ENCODE measurements at places on chromosomes 4 and X.
A peak's percentile ranks its signal among the peaks of the same experiment; 100 is the strongest.

DNA sequence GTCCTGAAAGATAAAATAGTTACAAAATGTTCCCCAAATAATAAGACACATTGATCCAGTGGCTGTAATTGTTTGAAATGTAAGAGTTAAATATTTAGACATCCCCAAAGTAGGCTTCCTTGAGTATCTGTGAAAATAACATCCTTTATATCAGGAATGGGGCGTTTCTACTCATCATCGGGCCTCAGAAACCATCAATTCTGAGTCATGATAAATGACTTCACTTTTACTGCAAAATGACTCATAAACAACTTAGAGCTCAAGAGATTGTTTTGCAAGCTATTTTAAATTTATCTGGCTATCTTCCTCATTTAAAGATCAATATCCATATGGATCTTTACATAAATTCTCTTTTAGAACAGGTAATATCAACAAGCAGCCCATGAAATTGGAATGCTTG lies 369.4 kb upstream of the CNKSR2 start:
- no peak for DNase-seq

GRCh38 chr4:72207196-72207595 lies 175.4 kb downstream of the NPFFR2 start:
- DNase-seq, result no peak

GRCh38 chr4:87007528-87008446 lies 73.0 kb downstream of the AFF1 start:
- DNase-seq, result no peak

GRCh38 chrX:28888416-28888815 lies 301.2 kb downstream of the IL1RAPL1 start:
- peak; percentile 22 for DNase-seq

- DNase-seq, result no peak
Observed at GRCh38 chr4:14419516-14419915, 582.8 kb upstream of the CPEB2 start.

GRCh38 chrX:101229170-101229569 lies 9.6 kb downstream of the DRP2 start:
- peak; percentile 78 for DNase-seq

DNA sequence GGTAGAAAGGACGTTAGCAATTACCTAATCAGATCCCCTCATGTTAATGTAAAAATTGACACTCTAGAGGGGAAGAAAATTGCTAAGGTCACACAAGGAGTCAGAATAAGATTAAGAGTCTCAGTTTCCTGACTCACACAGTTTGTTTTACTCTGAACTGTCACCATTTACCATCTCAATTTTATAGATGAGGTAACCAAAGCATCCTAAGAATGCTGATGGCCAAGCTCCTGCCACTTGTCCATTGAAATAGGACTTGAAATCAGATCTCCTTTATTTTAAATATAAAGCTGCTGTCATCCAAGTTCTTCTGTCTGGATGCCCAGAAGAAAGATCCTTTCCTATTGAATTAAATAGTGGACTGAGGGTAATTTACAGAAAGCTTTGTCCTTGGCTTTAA lies 114.8 kb upstream of the VAMP7 start:
- no peak for DNase-seq

GRCh38 chrX:136856551-136856950 lies 24.0 kb downstream of the RBMX start:
- no peak for DNase-seq

DNA sequence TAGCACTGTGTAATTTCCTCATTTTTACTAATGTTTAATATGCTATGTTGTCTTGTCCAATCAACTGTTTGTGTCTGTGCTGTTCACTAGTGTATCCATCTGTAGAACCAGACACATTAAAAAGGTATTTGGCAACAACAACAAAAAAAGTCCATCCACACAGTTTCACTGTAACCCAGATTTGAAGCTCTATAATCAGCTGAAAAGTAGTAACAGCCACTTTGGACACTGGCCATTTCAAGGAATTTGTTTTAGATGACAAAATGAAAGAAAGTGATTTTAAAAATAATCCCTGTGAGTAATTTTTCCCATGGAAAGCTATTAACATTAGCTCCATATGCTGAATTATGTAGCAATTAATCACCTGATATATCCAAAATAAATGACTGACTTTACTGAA lies 2.2 kb upstream of the FBXL5 start:
- no peak for DNase-seq

DNA sequence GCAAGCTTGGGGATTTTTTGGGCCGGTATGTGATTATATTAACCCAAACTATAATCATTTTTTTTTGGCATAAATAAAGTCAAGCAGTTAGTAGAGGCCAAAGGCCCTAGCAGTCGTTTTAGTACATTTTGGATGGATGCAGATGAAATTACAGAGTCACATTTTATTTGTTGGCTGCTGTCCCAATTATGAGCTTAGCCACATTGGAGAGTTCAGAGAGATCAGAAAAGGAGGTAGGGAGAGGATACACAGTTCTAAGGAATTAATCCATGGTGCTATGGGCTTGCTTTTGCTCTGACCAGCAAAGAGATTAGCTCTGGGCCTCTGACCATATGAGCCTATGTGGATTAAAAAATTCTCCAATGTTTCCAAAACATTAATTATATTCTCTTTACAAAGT lies 395.1 kb downstream of the RAPGEF2 start:
- no peak for DNase-seq

DNA sequence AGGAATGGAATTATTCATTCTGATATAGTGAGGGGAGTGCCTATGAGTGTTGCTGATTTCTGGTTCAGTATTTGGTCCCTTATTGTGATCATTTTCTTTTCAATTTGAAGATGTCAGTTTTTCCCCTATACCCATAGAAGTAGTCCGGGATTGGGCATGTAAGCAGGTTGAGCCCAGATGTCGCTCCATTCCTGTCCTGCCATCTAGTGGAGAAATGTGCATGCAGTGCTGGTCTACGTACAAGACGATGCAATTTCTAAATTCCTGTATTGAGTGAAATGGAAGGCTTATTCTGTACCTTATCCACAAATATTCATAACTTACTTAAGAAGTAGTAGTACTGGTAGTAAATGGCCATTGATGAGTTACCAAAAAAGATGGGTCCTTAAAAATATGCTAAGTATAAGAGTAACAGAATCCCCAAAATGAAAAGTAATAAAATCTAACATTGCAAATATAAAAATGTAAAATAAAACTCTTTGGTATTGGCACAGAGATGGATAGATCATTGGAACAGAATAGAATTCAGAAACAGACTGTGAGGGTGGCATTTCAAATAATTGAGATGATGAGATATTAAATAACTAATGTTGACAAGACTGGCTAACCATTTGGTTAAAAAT lies 60.9 kb downstream of the UGT8 start:
- DNase-seq, result peak; percentile 24

GRCh38 chr4:107712236-107712635 lies 7.8 kb downstream of the PAPSS1 start:
- no peak for DNase-seq

DNA sequence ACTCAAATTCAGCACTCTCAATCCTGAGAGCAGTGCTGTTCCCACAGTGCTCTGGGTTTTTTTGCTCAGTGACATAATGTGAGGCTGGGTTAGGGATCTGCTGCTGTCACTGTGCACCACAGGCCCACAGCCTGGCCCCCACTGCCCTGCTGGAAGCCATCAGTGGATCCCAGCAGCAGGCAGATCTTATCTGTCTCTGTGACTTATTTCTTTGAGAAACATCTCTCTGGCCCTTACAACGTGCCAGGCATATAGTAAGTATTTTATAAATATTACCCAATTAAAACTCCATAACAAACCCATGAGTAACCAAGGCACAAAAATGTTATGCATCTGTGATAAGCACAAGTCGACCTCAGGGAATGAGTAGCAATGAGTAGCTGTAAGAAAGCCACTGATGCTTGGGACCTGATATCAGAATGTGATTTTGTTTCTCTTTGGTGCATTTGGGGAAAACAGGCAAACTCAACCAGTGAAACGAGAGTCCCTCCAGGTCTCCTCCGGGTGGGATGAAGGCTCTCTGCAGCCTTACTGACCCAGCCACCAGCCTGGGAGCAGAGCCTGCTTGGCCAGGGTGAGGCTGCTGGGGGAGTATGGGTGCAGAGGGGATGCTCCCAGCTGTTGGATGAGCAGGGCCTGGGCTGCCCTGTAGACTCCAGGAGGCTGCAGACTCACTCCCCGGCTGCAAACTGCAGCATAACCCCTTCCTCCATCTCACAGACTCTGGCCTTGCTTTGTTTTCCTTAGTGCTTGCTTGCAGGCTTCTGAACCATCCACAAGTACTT lies 172.7 kb upstream of the LNX1 start:
- DNase-seq, result no peak

DNA sequence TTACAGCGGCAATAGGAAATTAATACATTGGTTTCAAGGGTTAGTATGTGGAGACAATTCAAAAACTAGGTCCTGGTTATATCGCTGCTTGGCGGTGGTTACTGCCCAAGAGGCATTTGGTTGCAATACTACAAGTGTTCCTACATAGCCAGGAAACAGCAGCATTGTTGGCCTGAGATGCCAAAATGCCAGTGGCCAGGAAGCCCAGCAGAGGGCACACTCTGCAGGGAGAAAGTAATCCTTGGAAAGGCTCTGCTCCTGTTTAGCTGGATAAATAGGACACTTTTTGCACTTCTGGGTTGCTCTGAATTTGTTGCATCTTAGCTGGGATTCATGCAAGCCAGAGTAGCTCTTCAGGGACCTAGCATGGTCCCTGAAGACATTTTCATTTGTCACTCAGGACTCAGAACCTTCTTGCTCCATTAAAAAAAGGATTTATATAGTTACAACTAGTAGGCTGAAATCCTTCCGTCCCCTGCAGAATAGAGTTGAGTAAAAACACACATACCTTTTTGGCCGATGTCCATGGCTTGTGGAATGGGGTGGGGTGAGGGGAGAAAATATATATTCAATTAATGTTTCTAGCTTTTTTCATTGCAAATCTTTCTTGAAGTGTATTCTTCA lies 8.1 kb upstream of the GPR119 start:
- no peak for DNase-seq

- no peak for DNase-seq
Observed at GRCh38 chr4:69748173-69748572, 12.2 kb downstream of the SULT1B1 start.

- DNase-seq, result no peak
Observed at GRCh38 chr4:1822568-1823544, 29.8 kb downstream of the FGFR3 start.

DNA sequence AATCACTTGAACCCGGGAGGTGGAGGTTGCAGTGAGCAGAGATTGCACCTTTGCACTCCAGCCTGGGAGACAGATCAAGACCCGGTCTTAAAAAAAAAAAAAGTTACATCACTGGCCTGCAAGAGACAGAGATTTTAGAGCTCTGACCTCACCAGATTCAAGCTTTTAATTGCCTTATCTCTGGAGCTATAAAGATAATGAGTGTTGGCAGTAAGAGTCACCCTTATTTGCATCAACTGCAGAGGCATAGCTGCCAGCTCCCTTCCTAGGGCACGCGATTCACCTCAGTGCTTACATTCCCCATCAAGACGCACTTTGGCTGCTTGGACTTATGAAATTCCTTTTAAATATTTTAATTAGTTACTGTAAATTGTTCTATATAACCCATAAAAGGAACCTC lies 12.5 kb upstream of the SPATA4 start:
- no peak for DNase-seq

DNA sequence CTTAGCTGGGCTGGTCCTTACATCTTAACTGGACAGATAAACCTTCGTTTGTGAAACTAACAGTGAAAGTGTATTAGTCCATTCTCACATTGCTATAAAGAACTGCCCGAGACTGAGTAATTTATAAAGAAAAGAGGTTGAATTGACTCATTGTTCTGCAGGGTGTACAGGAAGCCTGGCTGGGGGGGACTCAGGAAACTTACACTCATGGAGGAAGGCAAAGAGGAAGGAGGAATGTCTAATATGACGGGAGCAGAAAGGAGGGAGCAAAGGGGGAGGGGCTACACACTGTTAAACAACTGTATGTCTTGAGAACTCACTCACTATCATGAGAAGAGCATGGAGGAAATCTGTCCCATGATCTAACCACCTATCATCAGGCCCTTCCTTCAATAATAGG lies 1566.5 kb upstream of the PCDH7 start:
- DNase-seq, result no peak

DNA sequence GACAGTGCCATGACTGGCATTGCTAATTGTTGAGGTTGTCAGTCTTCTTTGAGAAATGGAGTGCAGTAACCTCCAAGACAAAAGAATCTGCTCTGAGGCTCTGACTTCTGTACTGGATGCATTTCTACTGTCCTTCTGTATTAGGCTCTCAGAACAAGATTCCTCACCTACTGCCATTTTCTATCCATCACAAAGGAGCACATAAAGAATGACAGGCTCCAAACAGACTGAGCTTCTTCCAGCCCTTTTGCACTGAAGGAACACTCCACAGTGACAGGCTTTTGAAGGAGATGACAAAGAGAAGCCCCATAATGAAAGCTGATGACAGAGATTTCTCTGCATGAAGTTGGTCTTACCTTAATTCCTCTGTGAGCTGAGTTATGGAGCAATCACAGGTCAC lies 162.2 kb downstream of the PCDH19 start:
- DNase-seq, result no peak

DNA sequence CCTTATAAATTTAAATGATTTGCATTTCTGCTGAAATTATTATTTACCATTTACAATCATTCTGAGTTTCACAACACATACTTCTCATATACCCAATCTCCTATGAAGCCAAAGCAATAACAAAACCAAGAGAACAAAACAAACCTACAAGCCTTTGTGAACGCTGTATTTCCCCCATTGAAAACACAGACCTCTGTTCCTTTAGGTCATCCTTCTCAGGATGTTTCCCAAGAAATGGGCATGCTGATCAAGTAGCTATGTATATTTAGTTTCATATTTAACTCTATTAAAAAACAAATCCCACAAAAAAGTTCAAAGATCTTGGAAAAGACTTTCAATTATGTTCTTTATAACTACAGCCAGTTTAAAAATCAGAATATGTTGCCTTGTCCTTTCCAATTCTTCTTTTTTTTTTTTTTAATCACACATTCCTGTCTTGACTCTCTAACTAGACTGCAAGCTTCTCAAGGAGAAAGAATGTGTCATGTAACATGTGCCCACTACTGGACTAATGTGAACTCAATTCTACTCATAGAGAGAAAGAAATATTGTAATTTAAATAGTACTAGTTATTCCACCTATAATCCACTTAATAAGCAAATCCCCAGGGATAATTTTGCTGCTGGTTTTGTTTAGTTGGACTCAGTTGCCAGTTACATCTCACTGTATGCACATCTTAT lies 84.3 kb upstream of the PRSS48 start:
- DNase-seq, result no peak

- no peak for DNase-seq
Observed at GRCh38 chr4:71151054-71151453, 157.6 kb downstream of the DCK start.

- DNase-seq, result no peak
Observed at GRCh38 chr4:169154121-169154520, 116.6 kb downstream of the SH3RF1 start.

DNA sequence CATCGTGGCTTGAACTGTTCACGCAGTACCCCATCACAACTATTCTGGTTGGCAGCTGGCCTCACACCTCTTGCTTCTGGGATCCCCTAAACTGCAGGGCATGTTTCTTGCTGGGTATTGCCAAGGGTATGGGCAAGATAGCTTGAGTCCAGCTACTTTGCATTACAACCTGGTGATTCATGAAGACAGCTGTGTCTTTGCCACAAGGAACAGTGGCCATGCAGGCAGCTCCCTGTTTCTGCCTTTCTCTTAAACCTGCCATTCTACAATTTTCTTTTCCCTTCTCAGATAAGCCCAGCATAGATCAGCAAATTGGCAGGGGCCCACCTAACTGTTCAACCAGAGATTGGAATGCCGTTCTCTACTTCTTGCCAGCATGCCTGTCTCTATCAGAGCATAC lies 42.8 kb downstream of the TENM3 start:
- no peak for DNase-seq

Data from skeletal muscle cell (primary cell).